ENCODE measurements at places on chromosomes 16 and 17.

GRCh38 chr16:74667255-74667700 lies 601 bp upstream of the RFWD3 start:
- peak; percentile 44 for DNase-seq

DNA sequence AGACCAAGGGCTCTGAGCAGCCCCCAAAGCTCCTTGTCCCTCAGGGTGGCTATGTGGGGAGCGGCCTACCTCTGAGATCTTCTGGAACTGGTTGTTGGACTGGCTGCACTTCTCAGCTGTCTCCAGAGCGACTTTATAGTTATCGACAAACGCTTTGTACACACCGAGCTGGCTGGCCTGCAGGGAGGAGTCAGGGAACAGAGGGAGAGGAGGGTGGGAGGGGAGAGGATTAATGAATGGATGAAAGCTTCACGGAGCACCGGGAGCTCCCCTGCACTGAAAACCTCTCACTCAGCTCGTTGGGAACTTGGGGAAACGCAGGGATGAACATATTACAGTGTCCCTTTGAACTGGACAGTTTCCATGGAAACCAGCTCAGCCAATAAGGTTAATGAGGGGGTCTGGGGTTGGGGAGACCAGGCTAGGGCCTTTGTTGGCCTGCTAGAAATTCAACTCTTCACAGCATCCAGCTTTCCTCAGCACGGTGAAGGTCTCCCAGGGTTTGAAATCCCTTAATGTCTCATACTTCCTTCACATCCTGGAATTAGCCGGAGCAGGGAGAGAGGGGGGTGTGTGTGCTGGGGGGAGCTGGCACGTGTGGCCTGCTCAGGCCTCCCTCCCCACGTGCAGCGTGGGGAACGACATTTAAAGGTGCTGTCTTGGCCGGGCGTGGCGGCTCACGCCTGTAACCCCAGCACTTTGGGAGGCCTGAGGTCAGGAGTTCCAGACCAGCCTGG lies 86.7 kb downstream of the TIMM22 start:
- DNase-seq: no peak

- no peak for DNase-seq
Measured at GRCh38 chr17:57830880-57831279, 19.0 kb downstream of the MRPS23 start.

- no peak for DNase-seq
Measured at GRCh38 chr16:86198206-86199118, 299.5 kb downstream of the IRF8 start.

DNA sequence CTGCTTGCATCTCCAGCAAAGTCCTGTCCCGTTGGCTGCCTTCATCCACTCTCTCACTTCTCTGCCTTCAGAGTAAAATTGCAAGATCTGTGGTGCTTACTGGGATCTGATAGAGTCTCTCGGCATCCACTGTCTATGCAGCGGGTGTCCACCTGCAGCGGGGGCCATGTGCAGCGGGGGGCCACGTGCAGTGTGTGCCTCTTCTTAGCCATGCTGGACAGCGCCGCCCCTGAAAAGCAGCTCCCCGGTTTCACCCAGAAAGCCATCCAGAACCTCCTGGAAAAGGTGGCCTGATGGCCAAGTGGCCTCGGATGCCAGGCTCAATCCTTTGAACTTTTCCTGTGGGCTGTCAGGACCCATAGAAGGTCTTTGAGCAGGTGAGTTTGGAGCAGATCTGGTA lies 9.5 kb downstream of the STX4 start:
- DNase-seq: no peak

DNA sequence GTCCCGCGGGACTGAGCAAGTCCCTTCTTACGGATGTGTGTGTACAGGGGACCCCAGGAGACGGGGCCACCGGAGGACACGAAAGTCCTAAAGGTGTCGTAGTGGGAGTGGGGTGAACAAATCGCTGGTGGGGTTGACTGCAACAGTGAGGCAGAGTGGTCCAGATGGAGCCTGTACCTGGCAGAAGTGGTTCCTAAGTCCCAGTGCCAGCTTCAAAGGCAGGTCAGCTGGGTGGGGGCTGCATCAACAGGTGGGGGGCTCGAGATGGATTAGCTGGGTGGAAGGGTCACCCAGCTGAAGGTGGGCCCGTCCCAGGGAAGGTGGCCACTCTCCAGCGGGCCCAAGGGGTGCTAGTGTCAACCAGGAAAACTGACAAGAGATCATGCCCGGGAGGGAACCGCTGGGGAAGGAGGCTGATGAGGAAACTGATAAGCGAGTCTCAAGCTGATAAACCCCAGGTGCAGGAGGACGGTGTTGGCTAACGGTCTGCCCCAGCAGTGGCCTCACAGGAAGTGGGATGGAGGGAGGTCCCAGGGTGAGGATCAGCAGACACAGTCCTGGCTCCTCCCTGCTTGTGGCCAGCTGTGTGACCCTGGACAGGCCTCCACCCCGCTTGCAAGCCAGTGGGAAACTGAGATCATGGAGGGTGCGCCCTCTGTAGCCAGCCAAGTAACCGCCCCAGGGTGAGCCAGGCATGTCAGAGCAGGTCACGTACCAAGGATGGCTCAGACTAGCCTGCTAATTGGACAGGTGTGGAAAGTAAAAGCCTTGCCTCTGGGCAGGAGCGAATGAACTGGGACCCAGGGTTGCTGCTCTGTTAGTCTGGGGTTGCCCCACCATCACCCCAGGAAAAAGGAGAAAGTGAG lies 1.0 kb downstream of the ORAI3 start:
- DNase-seq: peak; percentile 71

DNA sequence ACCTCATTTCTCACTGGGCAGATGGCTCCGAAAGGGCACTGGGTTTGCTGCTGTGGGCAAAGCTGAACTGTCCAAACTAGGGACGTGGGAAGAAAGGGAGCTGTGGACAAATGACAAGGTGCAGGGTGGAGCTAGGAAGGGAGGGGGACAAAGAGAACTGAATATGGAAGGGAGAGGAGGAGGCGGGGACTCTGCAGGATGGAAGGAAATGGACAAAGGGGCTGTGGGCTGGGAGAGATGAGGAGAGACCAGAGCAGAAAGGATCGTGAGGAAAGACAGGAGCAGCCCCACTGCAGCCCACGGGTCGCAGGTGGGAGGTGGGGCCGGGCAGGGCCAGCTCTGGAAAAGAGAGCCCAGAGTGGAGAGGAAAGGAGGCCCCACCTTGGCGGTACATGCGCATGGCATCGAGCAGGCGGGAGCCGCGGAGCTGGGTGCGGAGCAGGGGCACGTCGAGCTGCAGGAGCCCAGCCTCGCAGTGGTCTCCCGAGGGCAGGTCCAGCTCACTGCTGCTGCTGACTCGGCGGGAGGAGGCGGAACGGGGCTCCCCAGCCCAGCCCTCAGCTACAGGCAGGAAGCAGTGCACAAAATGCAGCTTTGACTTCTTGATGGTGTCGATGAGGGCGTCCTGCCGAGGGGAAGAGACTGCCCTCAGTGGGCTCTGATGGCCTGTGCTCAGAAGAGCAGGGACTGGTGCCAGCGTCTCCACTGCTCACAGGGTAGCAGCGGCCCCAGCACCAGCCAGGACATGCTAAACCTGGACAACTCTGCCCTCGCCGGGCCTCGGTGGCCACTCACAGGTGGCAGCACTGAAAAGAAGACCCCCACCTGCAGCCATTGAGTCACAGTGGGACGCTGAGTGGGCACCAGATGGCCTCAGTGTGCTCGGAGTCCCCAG lies 66.8 kb downstream of the PIPOX start:
- DNase-seq: no peak

DNA sequence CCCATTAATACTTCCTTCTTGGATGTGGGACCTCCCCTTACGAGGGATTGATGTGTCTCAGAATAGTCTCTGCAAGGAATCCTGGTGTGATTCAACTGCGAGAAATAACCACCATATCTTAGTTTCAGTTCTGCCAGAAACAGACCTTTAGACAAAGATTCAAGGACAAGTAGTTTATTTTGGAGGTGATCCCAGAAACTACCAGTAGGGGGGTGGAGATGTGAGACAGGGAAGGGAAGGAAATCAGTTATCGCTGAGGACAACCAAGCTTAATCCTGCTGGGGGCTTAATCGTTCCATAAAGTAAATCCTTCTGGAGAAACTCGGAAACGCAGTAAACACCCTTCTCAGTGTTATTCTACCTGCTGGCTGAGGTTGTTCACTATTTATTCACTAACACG lies 5.0 kb upstream of the SDR42E1 start:
- no peak for DNase-seq

- no peak for DNase-seq
Measured at GRCh38 chr17:57866319-57866718, 16.5 kb upstream of the MRPS23 start.

GRCh38 chr17:64991726-64992125 lies 64.8 kb downstream of the GNA13 start:
- no peak for DNase-seq
